Stimulated activated CD8-positive, alpha-beta memory T cell treated with anti-CD3 and anti-CD28 coated beads, Interleukin-2, amount 100 ng/mL, for 48 hours (primary cell): ENCODE measurements at places on chromosomes 5 and 9.

GRCh38 chr5:16654647-16655334, 38.0 kb upstream of the RETREG1 start:
- DNase-seq: no peak

- DNase-seq: no peak
Measured at GRCh38 chr9:133120501-133121197, 391 bp downstream of the RALGDS start.

- no peak for DNase-seq
Measured at GRCh38 chr5:149759986-149760853, 30.1 kb downstream of the PPARGC1B start.

DNA sequence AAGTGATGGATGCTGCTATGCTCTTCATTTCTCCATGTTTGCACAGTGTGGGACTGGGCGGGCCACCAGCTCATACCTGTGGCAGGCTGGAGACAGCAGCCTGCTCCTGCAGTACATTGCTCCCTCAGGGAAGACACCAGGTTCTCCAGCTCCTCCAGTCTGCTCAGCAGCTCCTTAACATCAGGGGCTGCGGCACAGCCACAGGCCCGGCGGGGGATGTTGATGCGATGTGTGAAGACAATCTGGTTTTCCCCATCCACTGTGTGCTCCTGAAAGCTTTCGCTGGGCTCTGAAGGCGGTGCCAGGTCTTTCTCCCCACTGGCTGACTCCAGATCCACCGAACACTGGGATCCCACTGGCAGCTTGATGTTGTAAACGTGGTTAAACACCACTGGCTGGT, 27.5 kb downstream of the TNC start:
- DNase-seq: no peak

GRCh38 chr9:136693490-136694162, 6.4 kb upstream of the AGPAT2 start:
- no peak for DNase-seq

DNA sequence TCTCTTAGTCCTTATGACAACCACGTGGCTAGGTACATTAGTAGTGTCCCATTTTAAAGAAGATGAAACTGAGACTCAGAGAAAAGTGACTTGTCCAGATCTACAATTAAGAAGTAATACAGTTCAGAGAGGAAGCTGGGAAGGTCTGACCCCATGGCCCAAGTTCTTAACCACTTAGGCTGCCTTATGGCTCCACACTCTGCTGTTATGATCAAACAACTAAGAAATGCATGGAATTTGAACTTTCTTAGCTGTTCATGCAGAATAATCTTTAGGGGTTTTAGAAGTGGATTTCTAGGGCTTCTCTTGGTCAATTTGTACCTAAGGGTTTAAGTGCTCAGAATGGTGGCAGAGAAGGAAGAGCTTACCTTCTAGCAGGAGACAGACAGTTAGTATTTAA, 128.0 kb upstream of the MSX2 start:
- no peak for DNase-seq

DNA sequence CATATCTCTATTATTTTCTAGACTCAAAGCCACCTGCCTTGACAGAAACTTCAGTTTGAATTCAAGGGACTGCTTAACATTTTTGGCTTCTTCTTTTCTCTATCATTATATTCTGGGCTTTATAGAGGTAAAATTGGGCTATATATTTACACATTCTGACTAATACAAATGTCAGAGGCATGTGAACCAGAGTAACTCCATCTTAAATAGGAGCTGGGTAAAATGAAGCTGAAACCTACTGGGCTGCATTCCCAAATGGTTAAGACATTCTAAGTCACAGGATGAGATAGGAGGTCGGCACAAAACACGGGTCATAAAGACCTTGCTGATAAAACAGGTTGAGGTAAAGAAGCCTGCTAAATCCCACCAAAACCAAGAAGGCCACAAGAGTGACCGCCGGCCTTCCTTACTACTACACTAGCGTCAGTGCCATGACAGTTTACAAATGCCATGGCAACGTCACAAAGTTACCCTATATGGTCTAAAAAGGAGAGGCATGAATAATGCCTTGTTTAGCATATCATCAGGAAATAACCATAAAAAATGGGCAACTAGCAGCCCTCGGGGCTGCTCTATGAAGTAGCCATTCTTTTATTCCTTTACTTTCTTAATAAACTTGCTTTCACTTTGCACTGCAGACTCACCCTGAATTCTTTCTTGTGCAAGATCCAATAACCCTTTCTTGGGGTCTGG, 44.8 kb upstream of the COX7C start:
- DNase-seq: no peak

DNA sequence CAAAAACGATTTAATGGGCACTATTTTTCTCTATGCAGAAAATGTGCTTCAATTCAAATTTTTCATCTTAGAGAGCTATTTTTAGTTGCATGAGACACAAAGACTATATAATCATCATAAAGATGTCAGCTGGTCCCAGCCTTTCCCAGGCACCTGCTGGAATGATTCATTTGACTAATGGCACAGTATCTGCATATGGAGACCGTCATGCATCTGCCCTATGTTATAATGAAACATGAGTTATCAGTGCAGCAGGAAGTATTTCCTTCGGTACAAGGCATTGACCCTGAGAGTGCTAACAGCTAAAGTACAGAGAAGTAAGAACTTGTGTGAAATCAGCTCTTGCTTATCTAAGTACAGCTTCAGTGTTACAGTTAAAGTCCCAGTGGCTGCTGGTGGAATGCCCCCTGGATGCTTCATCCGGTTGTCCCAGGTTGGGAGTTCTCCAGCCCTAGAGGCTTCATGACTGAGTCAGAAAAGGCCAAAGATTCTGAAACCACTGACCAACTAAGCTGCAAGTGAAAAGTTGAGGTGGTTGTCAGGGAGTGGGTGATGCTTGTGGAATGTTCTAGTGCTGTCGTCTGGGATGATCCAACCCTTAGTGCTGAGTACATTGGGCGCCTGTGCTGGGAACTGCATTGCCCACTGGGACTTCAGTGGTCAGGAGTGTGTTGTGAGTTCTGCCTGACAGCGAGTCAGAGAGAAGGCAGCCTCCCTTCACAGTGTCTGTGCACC, 57.2 kb downstream of the MTRR start:
- no peak for DNase-seq

DNA sequence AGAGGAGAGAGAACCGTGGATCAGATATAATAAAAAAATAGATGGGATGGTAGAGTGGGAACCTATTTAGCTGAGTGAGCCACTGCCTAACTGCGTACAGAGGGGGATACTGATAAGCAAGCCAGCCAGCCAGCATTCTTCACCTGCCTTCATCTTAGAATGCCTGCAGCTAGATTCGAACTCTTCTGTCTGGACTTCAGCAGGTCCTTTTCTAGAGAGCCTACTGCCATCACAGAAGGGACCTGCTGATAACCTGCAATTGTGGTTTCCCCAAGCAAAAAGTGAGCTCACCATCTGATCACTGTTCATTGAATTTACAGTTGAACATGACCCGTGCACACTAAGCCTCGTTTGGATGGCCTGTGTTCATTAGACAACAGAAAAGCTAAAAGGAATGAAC, 109.4 kb downstream of the CDC42SE2 start:
- no peak for DNase-seq

- DNase-seq: no peak
Measured at GRCh38 chr9:84874596-84874995, 205.1 kb downstream of the NTRK2 start.

DNA sequence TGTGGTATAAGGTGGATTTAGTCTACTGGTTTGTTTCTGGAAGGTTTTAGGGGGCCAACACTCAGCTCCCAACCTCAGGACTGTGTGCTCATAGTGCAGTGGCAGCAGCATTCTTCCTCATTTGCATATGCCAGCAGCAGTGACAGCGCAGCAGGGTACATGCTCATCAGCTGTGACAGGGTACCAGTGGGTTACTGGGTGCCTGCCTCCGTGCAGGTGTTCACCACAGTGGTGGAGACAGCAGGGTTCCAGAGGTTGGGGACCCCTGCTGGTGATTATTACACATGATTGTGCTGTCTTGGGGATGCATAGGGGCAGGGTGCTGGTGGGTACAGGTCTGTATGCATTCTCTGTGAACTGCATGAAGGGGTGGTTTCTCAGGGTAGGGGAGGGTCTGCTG, 45.5 kb upstream of the IFNE start:
- DNase-seq: no peak

- no peak for DNase-seq
Measured at GRCh38 chr5:5044247-5044840, 95.8 kb upstream of the ADAMTS16 start.

GRCh38 chr5:154966081-154966841, 25.4 kb downstream of the MRPL22 start:
- no peak for DNase-seq

GRCh38 chr5:86532429-86532828, 85.3 kb upstream of the COX7C start:
- no peak for DNase-seq

GRCh38 chr5:17156463-17156862, 61.0 kb upstream of the BASP1 start:
- no peak for DNase-seq

- no peak for DNase-seq
Measured at GRCh38 chr9:36551910-36552309, 20.8 kb upstream of the MELK start.

- no peak for DNase-seq
Measured at GRCh38 chr9:32260151-32260862, 124.1 kb upstream of the ACO1 start.

DNA sequence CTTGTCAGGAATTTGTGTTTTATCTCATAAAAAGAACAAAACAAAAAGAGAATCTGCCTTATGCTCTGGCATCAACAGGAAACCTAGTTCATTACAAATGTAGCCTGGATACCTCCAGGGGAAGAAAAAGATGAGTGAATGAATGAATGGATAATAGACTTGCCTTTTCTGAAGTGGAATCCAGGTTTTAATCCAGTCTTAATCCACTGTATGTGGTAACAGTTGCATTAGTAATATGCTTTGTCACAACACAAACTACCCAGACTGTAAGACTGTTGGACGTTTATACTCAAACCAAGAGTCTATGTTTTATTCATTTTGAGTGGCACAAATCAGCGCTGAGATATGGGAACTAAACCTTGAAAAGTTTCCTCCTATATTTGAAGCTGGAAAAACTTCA, 32.1 kb upstream of the MAP3K1 start:
- DNase-seq: no peak

- no peak for DNase-seq
Measured at GRCh38 chr9:83419961-83420360, 118.2 kb downstream of the FRMD3 start.

- DNase-seq: no peak
Measured at GRCh38 chr9:98189412-98189811, 3.0 kb downstream of the CORO2A start.

- DNase-seq: no peak
Measured at GRCh38 chr5:51416149-51416548, 32.9 kb downstream of the ISL1 start.

GRCh38 chr9:29214154-29214689, 1640.9 kb upstream of the C9orf72 start:
- no peak for DNase-seq

GRCh38 chr9:35482071-35482470, 7.8 kb upstream of the RUSC2 start:
- no peak for DNase-seq

DNA sequence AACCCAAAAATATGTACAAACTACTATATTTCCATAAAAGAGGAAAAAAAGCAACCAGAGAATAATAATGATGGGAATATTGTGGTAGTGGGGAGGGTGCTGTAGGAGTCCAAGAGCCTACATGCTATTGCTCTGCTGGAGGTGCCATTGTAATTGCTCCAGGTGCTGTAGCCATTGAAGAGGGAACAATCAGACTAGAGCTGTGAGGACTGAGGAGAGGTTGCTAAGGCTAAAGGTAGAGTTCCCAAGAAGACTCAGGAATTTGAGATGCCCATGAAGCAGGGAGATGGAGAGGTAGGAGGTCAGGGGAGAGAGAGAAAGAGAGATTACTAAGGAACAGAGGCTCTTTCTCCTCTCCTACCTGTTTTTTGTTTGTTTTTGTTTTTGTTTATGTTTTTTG, 394.0 kb downstream of the DMRTA1 start:
- no peak for DNase-seq

GRCh38 chr5:172280317-172280716, 3.2 kb downstream of the UBTD2 start:
- no peak for DNase-seq

DNA sequence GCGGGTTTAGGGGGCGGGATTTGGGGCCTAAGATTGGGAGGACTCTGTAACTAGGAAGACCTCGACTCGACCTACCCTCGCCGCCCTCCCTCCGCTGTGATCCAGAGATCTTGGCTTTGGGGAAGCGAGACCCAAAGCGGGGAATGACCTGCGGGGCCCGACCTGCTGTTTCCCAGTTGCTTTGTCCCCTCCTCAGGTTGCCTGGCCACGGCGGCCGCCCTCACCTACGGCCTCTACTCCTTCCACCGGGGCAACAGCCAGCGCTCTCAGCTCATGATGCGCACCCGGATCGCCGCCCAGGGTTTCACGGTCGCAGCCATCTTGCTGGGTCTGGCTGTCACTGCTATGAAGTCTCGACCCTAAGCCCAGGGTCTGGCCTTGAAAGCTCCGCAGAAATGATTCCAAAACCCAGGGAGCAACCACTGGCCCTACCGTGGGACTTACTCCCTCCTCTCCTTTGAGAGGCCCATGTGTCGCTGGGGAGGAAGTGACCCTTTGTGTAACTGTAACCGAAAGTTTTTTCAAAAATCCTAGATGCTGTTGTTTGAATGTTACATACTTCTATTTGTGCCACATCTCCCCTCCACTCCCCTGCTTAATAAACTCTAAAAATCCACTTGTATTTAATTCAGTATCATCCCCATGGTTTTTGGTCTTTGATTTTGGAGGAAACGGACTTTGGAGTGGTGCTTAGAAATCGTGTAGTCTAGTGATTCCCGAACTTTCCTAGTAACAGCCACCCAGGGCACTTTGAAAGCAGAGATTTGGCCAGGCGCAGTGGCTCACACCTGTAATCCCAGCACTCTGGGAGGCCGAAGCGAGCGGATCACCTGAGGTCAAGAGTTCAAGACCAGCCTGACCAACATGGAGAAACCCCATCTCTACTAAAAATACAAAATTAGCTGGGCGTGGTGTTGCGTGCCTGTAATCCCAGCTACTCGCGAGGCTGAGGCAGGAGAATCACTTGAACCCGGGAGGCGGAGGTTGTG, 878 bp downstream of the HIGD2A start:
- DNase-seq: no peak

DNA sequence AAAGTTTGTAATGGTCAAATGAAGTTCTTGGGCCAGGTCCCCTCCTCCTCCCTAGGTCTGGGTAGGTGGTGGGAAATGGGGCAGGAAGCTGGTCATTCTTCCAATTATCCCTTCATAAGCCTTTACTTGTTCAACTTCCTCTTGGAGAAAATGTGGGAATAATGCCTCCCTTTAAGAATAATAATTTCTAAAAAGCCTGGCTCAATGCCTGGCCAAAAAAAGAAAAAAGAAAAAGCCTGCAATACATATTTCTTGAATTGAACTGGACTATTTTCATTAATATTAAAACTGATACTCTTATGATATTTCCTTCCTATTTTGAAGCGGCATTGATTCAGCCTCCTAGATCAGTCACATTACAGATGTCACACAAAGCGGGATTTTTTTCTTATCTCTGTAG, 600.9 kb downstream of the CCDC171 start:
- no peak for DNase-seq

- DNase-seq: no peak
Measured at GRCh38 chr5:163772241-163772640, 266.8 kb downstream of the MAT2B start.

- DNase-seq: no peak
Measured at GRCh38 chr5:168401880-168402279, 84.4 kb upstream of the RARS1 start.
